Pancreas (tissue), 10 donors: ENCODE measurements at places on chromosomes 4 and X. TPM values are rescaled to one million over a fixed set of nuclear protein-coding genes. Genes with fewer than 3 reads are reported as not detected.

GRCh38 chr4:111775556-111776297 lies 369.5 kb upstream of the FAM241A start:
- no peak for DNase-seq

- peak; percentile 15 for DNase-seq
Measured at GRCh38 chr4:76546759-76547742, 112.0 kb downstream of the SHROOM3 start.

- DNase-seq: no peak
Measured at GRCh38 chrX:79270401-79270800, 96.7 kb downstream of the ITM2A start.

GRCh38 chr4:41256740-41257256 lies at the start of gene UCHL1:
Gene UCHL1, plus strand, starts transcription at chr4:41256928. Its CDS starts 49 bp downstream, at chr4:41256977.
- DNase-seq: peak; percentile 63

DNA sequence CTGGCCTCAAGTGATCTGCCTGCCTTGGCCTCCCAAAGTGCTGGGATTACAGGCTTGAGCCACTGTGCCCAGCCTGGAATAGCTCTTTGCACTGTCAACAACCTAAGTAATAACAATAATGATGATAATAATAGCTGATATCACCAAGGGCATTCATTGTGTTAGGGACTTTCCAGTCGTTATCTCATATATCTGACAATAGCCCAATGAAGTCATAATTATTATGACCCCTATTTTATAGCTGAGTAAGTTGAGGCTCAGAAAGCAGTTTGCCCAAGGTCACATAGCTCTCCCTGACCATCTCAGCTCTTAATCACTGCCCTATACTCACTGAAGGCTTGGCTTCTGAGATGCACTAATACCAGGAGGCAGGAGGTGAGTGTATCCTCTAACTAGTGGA lies 18.7 kb upstream of the MAP7D3 start:
- DNase-seq: no peak

DNA sequence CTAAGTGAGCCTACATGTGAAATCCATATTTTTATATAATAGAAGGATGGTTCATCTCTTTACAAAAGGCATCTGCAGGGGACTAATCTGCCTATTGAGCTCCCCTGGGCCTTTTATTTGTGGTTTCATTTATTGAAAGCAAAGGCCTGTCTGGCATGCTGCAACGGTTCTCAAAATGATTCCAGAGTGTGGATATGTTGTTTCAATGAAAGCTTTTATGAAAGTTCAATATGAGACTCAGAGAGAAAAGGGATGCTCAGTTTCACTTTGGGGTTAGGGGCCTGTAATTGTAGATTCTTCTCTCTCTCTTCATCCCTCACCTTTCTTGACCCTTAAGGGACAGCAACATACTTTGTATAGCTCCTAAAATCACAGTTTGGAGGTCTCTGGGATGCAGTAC lies 204.2 kb upstream of the CASK start:
- DNase-seq: no peak

- DNase-seq: no peak
Measured at GRCh38 chrX:153903991-153904957, at the start of gene AVPR2. Gene AVPR2, plus strand, starts transcription at chrX:153904673. Its CDS starts 473 bp downstream, at chrX:153905146.

DNA sequence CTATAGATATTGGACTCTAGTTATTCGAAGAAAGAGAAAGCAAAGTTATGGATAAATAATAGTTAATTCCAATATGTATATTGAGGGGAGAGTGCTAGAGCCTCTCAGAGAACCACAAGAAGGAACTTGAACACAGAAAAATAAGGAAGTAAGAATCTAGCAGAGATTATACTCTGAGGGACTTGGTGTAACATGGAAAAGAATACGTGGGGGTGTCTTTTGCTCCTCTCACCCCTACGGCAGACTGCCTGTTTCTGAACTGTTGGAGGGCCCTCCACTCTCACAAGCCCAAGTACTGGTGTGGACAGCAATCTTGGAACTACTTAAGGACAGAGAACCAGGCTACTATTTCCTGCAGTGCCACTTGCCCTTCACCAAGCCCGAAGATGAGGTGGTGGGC lies 1174.4 kb upstream of the PCDH10 start:
- DNase-seq: no peak

- DNase-seq: no peak
Measured at GRCh38 chr4:165634766-165635165, 238.3 kb upstream of the TLL1 start.

UGT2B17 gene
- 0.42 TPM for total RNA-seq

ZDHHC15 gene
- total RNA-seq: 0.59 TPM

SYAP1 gene
- 15.2 TPM for total RNA-seq
